ENCODE measurements at places on chromosomes 7 and 10.
A peak's percentile ranks its signal among the peaks of the same experiment; 100 is the strongest.

GRCh38 chr10:13637894-13638293 is 51.1 kb downstream of the PRPF18 start:
- no peak for DNase-seq

GRCh38 chr7:156903232-156903909 is 10.4 kb upstream of the LMBR1 start:
- DNase-seq = peak; percentile 14

DNA sequence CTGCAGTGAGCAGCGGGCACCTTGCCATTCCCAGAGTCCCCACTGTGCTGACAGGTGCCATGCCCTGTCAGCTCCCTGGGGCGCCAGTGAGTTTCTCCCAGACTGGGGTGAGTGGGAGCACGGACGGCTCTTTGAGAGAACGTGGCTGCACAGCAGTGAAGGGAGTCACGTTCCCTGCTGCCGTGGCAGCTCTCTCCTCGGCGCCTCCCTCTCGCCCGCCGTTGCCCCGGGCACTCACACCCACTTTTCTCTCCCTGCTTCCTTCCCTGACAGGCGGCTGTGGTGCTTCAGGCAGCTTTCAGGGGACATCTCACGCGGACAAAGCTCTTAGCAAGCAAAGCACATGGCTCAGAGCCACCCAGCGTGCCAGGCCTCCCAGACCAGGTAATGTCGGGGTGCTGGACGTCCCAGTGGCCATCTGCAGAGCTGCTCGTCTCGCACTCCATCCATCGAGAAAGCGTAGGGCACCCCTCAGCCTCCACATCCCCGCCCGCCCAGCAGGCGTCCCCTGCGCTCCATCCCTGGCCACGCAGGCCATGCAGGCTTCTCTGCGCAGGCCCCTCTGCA is 27.1 kb upstream of the TTYH3 start:
- DNase-seq = no peak

- DNase-seq = no peak
These were observed 79.4 kb downstream of the MYL10 start for GRCh38 chr7:101549734-101550133.

GRCh38 chr7:17184805-17185689 is 113.4 kb upstream of the AHR start:
- DNase-seq = no peak

DNA sequence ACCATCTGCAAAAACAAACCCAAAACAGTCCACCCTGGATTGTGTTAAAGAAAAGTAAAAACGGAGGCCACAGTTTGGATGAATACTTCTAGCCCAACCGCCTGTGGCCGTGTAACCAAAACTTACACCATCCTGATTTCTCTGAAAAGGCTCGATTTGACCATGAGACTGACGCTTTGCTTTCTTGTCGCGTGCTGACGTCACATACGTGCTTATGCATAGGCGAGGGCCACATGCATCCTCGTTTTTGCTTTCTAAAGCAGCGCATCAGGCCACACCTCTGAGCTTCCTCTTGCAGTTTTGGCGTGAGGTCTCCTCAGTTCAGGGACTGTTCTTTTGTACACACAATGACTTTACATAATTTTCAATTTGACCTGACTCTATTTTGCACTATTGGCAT is 526.6 kb downstream of the GLRX3 start:
- DNase-seq = no peak

DNA sequence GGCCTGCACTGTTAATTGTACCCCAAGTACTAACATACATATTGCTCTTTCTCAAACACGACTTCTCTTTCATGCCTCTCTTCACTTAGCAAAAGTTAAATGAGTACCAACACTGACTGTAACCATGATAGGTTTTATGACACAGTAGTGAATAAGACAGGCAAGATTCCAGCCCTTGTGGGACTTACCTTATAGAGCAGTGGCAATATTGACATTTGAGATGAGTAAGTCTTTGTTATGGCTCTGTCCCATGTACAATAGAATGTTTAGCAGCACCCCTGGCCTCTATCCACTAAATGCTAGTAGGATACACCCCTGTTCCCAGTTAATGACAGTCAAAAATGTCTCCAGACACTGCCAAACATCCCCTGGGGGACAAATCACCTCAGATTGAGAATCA is 11.9 kb upstream of the COL1A2 start:
- DNase-seq = no peak

DNA sequence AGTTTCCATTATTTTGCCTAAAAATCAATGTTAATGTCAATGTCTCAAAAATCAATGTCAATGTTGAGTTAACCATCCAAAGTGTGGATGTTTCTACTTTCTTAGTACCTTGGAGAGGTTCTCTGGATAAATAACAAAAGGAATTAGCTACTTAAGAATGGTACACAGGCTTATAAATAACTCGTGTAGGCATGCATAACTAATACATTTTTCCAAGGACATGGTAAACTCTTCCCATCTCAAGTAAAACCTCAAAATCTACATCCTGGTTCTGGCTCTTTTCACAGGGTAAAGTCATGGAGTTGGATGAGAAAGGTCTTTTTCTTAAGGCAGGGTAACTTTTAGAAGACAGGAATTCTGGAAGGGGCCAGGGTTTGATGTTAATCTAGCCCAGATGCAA is 59.9 kb downstream of the CAV1 start:
- DNase-seq = no peak

- DNase-seq = peak; percentile 49
These were observed 61.6 kb downstream of the GRK5 start for GRCh38 chr10:119268871-119269506.

GRCh38 chr7:28269700-28270361 is 89.2 kb upstream of the JAZF1 start:
- DNase-seq = no peak

GRCh38 chr7:24573554-24574338 is 494 bp downstream of the PALS2 start:
- DNase-seq = peak; percentile 53

DNA sequence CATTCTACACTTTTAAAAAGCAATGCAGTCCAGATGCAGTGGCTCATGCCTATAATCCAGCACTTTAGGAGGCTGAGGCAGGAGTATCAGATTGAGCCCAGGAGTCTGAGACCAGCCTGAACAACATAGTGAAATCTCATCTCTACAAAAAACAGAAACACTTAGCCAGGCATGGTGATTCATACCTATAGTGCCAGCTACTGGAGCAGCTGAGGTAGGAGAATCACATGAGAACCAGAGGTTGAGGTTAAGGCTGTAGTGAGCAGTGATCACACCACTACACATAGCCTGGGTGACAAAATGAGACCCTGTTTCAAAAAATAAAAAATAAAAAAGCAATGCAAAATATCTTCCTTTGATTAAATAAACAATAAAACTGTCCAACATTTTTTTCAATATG is 205.2 kb downstream of the GRM8 start:
- no peak for DNase-seq
